ENCODE measurements at places on chromosomes 16 and 17.

DNA sequence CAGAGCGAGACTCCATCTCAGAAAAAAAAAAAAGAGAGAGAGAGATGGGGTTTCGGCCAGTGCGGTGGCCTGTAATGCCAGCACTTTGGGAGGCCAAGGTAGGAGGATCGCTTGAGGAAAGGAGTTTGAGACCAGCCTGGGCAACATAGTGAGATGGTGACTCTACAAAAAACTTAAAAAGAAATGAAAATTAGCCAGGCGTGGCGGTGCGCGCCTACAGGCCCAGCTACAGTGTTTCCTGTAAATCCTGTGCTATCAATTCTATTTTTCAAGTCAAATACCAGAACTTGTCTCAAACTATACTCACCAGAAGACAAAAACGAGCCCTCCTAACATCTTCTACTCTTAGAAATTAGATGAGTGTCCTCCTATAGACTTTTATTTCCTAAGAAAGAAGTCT, 19.3 kb downstream of the UBE2O start:
- no peak for DNase-seq

DNA sequence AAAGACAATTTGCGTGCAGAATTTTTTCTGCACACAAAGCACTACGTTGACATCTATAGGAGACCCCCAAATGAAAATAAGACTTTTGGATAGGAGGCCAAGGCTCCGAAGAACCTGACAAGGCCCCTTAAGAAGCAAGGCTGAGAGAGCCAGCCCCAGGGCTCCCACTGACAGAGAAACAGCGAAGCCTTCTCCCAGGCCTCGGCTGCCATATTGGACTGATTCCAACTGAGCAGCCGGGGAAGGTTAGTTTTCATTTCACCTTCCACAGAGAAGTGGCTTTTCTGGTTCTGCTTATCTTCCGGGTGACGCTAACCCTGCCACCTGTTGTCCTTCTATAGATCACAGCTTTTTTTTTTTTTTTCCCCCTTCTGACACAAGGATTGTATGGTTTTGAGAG, 356.7 kb downstream of the SOX9 start:
- DNase-seq, result peak; percentile 63

DNA sequence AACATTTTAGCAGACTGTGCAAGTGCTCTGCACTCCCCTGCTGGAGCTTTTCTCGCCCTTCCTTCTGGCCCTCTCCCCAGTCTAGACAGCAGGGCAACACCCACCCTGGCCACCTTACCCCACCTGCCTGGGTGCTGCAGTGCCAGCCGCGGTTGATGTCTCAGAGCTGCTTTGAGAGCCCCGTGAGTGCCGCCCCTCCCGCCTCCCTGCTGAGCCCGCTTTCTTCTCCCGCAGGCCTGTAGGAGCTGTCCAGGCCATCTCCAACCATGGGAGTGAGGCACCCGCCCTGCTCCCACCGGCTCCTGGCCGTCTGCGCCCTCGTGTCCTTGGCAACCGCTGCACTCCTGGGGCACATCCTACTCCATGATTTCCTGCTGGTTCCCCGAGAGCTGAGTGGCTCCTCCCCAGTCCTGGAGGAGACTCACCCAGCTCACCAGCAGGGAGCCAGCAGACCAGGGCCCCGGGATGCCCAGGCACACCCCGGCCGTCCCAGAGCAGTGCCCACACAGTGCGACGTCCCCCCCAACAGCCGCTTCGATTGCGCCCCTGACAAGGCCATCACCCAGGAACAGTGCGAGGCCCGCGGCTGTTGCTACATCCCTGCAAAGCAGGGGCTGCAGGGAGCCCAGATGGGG, 3.1 kb downstream of the GAA start:
- DNase-seq, result no peak

GRCh38 chr16:4689091-4689671, 4.2 kb upstream of the NUDT16L1 start:
- no peak for DNase-seq

GRCh38 chr17:45985447-45985846, 13.6 kb upstream of the STH start:
- no peak for DNase-seq

GRCh38 chr16:67419931-67420330, 3.7 kb upstream of the ZDHHC1 start:
- DNase-seq, result no peak

- no peak for DNase-seq
Observed at GRCh38 chr17:45255358-45255757, 6.5 kb downstream of the SPATA32 start.

DNA sequence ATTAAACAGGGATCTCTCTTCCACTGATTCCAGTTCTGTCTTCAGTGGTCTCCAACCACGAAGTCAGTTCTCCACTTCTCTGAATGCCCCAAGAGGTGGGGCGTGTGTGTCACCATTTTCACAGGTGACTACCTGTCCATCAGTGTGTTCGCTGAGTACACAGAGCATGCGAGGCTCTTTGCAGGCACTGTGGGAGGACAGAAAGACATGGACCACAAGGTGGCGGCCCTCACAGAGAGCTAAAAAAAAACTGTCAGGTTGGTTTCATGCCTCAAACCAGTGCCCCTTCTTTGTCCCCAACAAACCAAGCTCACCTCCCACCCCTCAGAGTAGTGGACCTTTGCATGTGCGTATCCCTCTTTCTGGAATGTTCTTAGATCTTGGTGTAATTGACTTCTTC, 13.8 kb downstream of the EMP2 start:
- DNase-seq, result no peak

DNA sequence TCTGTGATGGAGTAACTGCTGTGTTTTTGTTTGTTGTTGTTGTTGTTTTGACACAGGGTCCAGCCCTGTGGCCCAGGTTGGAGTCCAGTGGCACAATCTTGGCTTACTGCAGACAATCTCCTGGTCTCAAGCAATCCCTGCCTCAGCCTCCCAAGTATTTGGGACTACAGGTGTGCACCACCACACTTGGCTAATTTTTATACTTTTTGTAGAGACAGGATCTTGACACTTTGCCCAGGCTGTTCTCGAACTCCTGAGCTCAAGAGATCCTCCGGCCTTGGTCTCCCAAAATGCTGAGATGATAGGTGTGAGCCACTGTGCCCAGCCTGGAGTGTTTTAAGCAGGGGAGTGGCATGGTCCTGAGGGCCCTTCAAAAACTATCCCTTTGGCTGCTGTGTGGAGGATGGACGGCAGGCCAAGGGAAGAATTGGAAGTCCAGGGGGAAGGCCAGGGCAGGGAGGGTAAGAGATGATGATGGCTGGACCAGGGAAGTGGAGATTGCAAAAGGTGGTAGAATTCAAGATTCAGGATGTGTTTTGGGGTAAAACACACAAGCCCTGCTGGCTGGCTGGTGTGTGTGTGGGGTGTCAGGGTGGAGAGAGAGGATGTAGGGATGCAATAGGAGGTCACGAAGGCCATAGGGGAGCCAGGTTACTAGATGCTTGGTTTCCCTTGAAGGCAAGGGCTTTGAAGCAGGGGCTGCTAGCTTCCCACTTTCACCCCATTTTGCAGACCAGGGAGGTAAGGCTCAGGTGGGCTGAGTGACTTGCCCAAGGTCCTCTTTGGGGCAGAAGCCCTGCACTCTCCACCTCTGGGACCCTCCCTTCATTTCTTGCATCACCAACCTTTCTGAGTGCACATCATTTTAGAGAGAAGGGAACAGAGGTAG, 18.8 kb upstream of the PLLP start:
- DNase-seq, result no peak

DNA sequence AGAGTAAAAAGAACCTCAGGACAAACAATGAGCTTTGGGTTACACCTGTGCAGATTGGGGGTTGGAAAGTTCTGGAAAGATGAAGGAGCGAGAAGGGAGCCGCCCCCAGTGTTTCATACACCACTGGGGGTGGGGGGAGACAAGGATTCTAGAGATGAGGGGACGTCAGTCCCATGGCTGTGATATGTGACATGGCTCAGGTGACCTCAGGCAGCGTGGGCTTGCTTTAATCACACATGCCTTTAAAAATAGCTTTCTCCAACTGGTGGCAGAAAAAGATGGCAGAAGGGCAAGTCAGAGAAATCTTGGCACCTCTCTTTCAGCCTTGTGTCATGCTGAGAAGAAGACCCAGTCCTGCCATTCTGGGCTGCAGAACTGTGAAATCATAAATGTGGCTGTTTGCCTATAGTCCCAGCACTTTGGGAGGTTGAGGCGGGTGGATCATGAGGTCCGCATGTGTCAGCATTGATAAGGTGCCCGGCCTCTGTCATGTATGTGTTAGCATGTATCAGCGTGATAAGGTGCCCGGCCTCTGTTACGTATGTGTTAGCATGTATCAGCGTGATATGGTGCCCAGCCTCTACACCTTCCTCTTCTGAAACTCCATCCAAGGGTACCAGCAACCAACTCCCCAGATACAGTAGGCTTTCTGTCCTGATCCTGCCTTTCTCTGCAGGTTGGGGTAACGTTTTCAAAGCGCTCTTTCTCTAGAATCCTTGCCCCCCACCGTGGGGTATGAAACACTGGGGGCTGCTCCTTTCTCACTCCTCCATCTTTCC, 25.0 kb downstream of the WIPI1 start:
- no peak for DNase-seq

- DNase-seq, result peak; percentile 5
Observed at GRCh38 chr17:11644265-11645212, 46.3 kb downstream of the DNAH9 start.

DNA sequence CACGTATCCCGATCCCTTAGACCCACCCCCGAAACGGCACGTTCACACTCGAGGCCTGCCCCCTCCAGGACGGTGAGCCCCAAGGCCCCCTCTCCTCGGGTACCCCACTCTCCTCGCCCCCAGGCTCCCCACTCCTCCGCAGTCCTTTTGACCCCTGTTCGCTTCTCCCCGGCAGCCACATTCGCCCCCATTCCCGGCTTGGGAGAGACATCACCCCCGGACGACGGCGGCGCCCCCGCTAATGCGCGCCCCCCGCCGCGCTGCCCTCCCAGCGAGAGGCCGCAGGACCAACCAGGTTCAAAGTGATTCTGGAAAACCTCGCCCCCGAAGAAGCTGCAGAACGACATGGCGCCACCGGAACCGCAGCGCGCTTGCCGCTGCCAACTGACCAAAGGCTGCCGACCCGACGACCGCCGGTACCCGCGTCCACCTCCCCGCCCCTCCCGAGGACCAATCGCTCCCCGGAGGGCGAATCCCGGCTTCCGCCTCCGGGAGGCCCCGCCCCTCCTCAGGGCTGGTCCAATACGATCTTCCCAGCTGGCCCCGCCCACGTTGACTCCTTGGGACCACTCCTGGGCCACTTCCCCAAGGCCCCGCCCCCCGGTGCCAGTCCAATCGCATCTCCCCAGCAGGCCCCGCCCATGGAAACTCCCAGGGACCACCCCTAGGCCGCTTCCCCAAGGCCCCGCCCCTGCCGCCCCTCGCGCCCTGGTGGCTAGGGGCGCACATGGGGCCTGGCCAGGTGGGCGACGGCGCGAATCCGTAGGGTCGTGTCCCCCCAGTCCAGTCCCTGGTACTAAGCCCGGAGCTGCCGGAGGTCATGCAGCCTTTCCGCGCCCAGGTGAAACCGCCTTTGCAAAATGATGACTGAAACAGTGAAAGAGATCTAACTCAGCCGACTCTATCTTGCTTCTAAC, at the start of gene MSRB1:
Gene MSRB1, minus strand, starts transcription at position 390 of the 917 bp plus-strand sequence. Its CDS starts 43 bp downstream, at position 347.
- DNase-seq, result peak; percentile 85

DNA sequence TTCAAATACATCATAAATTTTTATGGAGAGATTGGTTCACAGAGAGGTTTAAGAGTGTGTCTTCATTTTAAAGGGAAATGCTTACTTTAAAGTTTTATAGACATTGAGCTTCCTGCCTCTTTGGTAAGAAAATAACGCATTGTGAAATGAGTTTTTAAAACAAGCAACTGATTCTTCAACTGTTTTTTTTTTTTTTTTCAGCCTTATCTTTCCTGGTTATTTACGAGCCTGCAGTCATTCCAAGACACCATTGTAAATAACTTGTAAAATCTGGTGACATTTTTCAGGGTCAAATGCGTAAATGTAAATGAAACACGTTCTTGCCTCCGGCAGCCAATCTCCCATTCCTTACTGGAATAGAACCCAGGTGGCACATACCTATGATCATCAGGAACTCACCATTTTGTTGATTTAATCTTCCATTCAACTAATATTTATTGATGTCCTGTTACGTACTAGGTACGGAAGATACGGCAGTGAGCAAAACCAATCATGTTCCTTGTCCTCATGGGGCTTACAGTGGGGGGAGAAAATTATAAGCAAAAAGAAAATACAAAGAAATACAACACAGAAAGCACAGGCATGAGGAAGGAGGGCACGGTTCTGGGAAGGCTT, 33.2 kb upstream of the CDYL2 start:
- DNase-seq, result no peak

DNA sequence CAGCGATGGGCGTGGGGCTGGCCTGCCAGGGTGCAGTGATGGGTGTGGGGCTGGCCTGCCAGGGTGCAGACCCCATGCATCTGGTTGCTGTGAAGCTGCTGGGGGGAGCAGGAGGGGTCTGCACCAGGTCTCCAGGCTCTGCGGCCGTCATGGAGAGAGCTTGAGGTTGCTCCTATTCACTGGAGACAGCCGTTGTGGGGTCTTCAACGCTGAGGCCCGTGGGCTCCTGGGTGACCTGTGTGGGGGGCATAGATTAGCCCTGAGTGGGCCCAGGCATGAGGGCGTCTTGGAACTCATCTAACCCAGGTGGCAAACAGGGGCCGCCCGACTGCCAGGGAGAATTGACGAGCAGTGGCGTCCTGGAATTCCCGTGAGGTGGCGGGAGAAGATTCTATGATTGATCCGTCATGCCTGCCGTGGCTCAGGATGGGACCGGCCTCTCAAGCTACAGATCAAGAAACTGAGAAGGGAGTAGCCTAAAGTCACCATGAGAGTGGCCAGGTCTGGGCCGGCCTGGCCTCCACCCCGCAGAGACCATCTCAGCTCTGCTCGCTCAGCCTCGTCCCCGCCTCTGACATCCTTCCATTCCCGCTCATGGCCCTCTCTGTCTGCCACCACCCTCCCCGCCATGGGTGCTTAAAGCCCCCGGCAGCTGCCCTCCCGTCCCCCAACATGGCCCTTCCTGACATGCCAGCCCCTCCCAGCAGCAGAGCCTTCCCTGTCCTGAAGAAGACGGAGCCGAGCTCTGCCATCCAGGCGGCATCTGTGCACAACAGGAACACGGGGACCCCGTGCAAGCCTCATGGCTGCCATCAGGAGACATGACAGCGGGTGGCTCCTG, 50.7 kb upstream of the ACSF3 start:
- no peak for DNase-seq

DNA sequence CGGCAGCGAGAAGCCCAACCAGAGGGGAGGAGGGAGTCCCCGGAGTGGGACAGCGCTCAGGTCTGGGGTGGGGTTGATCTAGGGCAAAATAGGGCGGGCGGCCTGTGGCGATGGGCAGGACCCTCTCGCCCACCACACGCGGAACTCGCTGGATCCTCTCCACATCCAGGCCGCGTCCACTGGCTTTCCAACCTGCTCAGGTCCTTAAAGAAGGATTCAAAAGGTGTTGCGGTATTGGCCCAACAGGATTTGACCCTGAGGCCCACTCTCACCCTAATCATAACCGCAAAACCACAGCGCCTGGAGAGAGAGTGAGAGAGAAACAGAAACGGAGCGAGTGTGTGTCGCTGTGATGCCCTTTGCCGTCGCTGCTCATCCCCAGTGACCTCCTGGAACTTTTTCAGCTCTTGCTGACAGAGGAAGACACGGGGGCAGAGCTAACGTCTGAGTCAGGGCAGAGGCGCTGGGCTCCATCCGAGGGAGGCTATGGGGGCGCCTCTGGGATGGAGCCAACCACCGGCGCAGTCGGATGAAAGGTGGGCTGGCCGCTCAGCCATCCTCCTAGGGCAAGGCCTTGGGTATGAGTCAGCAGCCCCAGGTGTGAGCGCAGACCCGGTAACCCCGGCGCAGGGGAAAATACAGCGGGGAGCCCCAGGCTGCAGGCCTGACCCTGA, 16.7 kb upstream of the OR1F1 start:
- DNase-seq, result no peak
